Urothelium cell line (cell line): ENCODE measurements at places on chromosomes 7 and 10.
A peak's percentile ranks its signal among the peaks of the same experiment; 100 is the strongest.

DNA sequence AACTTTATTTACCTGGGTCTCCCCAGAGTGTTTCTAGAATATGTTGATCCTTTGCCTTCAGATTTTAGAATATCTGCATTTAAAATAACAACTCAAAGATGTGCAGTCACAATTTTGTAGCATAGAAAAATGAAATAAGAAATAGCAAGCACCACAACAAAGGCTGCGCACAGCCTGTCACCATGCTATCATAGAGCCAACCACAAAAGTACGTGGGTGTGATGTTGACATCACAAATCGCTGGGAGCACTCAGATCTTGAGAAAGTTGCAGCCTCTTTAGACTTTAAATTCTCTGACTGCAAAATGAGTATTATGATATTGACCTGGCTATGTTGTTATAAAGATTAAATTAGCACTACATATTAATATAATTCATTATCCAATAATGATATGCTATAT is 177.9 kb downstream of the TNS3 start:
- DNase-seq = no peak

GRCh38 chr10:119177708-119178371 is 772 bp downstream of the PRDX3 start:
- DNase-seq = no peak

DNA sequence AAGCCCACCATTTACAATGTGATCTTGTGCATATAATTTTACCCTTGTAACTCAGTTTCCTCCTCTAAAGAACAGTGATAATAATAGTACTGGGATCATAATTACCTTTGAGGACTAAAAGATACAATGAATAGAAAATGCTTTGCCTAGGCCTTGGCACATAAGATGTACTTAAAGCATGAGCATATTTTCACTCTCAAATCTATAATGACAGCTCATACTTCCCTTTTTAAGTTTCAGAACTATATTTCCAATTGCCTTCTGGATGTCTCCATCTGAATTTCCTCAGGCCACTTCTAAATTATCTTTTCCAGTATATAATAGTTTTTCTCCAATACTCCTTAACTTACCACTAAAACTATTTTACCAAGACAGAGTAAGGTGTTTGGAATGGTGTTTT is 13.3 kb upstream of the ITGB8 start:
- DNase-seq = no peak

GRCh38 chr10:20877986-20878983 is 18.8 kb downstream of the NEBL start:
- peak; percentile 28 for DNase-seq

- DNase-seq = no peak
These were observed 59.8 kb upstream of the ANTXRL start for GRCh38 chr10:46226900-46227558.

GRCh38 chr7:142813226-142813625 is 41.6 kb upstream of the EPHB6 start:
- DNase-seq = peak; percentile 65

DNA sequence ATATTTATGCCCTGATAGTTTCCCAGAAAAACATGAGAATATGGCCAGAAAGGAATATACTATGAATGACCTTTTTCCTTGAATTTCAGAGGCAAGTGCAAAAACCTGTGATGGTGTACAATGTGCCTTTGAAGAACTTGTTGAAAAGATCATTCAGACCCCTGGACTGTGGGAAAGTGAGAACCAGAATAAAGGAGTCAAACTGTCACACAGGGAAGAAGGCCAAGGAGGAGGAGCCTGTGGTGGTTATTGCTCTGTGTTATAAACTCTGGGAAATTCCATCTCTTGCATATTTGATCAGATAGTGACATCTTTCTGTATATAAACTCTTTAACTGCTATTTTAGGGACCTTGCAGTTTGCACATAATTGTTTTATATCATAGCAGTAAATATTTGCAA is 33.7 kb downstream of the RAB18 start:
- DNase-seq = no peak

DNA sequence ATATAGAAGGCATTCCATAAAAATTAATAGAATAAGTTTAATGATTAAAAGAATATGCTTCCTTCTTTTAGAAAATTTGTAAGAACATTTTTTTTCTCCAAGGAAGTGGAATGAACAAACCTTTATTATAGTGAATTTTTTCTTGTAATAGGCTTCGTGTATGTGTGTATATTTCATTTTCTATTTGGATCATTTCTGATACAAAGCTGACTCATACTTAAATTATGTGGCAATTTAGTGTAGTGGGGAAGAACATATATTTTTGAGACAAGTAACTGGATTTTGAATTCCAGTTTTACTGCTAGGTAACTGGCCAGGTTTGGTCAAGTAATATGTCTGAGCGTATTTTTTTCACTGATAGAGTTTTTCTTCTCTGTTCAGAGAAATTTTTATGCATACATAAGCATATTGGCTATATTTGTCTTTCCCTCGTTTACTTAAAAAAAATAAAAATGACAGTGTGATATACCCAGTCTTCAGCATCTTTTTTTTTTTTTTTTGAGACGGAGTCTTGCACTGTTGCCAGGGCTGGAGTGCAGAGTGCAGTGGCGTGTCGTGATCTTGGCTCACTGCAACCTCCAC is 50.8 kb downstream of the CDK13 start:
- no peak for DNase-seq

DNA sequence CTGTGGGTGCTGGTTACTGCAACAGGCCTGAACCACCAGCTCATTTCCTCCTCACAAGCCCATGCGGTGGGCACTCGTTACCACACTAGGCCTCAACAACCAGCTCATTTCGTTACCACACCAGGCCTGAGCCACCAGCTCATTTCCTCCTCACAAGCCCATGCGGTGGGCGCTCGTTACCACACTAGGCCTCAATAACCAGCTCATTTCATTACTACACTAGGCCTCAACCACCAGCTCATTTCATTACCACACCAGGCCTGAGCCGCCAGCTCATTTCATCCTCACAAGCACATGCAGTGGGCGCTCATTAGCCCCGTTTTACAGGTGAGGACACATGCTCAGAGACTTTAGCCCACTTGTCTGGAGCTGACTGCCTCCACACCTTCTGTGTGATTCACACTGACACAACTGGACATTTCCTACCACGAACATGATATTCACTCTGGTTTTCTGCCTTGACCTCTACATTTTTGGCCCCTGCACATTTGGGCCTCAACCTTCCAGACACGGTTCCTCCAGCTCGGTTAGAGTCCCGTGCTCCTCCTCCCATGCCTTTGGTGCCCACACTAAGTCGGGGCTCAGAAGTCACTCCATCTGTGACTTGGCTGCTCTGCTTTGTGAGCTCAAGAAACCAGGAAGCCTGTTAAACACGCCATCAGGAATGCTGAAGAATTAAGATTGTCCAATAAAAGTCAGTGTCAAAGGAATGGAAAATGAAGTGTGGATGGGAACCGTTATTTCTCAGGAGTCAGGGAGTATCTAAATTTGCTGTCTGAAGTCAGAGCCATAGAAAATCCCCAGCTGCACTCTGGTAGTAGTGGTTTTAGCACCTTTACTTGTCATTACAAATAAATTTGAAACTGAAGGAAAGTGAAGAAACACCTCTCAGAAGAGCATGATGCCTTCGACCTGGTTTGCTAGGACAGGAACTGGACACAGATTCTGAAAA is 55.8 kb upstream of the LANCL2 start:
- no peak for DNase-seq

- peak; percentile 95 for DNase-seq
These were observed 10.7 kb downstream of the PSAP start for GRCh38 chr10:71840177-71840957.

GRCh38 chr7:101370836-101371235 is 8.2 kb downstream of the COL26A1 start:
- no peak for DNase-seq

DNA sequence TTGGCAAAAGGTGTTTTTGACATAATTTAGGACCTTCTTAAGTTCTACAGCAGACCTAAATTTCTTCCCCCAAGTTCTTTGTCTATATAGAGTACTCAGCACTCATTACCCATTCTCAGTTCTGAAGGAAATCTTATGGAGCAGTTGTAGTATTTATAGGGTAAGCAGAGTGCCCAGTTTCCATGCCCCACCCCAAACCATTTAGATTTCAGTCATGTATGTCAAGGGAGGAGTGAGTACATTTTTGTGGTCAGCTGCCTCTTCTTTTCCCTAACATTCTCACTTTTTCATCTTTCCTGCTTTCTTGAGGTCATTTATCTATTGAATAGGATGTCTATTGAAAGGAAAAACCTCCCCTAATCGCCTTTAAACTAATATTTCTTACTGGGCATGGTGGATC is 83.3 kb downstream of the KAT6B start:
- DNase-seq = no peak

- no peak for DNase-seq
These were observed 41.2 kb downstream of the GPR85 start for GRCh38 chr7:113045379-113045778.

- DNase-seq = no peak
These were observed 284.9 kb downstream of the FGFR2 start for GRCh38 chr10:121313119-121313875.
